D341Med (cell line): ENCODE measurements at places on chromosomes 4 and X.
A peak's percentile ranks its signal among the peaks of the same experiment; 100 is the strongest.

GRCh38 chr4:98433691-98434090 is 172.5 kb downstream of the RAP1GDS1 start:
- no peak for DNase-seq

DNA sequence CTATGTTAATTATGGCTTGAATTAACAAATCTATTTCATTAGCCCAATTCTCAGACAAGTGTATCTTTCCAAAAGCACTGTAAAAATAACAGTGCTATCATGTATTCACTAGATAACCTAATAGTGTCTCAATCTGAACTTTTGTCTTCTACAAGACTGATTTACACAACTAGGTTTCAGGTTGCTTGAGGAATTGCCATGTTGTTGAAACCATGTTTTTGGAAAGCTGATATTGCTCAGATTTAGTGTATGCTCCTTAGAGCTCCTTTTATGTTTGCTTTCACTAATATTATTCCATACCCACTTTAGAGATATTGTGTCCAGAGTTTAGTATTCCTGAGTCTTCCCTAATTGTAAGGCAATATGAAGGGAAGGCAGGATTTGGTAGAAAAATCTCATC is 70.6 kb downstream of the GPAT3 start:
- DNase-seq: no peak

GRCh38 chrX:96002431-96002830 is 682.2 kb upstream of the DIAPH2 start:
- DNase-seq: no peak

DNA sequence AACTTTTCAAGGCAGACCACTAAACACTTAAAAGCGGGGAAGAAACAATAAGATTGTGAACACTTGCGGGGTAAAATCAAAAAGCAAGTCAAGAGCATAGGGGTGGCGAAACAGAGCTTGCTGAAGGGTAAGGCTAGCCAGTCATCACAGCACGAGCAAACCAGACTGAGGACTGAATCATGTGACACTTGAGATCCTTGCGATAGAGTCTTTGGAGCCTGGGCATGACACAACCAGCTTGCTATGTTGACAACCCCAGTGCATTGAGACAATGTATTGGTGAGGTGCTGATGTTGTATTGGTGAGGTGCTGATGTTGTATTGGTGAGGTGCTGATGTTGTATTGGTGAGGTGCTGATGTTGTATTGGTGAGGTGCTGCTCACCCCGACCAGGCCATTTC is 72.3 kb downstream of the SLIT2 start:
- DNase-seq: no peak

DNA sequence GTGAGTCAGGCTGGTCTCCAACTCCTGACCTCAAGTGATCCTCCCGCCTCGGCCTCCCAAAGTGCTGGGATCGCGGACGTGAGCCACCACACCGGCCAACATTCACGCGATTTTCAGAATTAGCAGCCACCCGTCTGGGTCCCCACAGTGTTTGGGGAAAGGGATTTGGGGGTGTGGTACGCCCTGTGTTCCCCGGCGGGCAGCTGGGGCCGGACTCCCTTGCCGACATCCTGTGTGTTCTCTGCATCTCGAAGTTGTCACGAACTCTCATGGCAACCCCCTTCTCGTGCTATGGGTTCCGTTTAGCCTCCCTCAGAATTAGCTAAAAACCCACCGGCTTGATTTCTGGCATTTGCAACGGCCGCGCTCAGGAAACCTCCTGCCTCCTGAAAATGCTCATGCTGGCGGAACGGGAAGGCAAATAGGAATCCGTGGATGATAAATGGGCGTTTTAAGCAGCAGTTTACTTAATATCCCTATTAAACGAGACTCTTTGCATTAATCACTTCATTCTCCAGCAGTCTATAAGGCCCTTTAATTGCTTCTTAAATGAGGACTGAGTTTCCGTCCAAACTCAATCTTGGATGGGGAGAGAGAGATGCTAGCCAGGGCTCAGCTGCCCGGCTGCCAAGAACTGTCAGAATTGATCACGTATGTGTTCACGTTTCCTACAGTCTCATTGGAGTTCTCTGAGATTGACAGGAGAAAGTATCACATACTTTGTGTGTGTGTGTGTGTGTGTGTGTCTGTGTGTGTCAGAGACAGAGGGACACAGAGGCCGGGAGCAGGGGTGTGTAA is 78.9 kb upstream of the PPP2R3B start:
- DNase-seq: no peak

GRCh38 chr4:61489927-61490326 is 289.8 kb downstream of the ADGRL3 start:
- no peak for DNase-seq

- peak; percentile 28 for DNase-seq
Measured at GRCh38 chrX:17944833-17945497, 83.9 kb upstream of the RAI2 start.

- DNase-seq: no peak
Measured at GRCh38 chrX:110012818-110013485, 10.0 kb downstream of the TMEM164 start.

- DNase-seq: no peak
Measured at GRCh38 chr4:22339491-22339890, 176.4 kb downstream of the ADGRA3 start.

GRCh38 chr4:154164931-154165839 is 326.4 kb downstream of the DCHS2 start:
- no peak for DNase-seq

DNA sequence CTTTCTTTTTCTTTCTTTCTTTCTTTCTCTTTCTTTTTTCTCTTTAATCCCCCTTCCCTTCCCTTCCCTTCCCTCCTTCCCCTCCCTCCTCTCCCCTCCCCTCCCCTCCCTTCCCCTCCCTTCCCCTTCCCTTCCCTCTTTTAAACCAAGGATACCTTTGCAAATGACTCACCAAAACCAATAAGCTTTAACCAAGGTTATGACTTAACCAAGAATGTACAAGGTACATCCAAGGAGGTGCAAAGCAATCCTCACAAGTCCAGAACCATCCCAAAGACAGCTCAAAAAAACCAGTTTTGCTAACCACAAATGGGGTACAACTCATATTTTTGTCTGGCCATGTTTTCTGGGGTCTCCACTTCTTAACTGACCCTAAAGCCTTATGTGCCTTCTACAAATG is 174.7 kb upstream of the PPP1R2C start:
- DNase-seq: no peak

DNA sequence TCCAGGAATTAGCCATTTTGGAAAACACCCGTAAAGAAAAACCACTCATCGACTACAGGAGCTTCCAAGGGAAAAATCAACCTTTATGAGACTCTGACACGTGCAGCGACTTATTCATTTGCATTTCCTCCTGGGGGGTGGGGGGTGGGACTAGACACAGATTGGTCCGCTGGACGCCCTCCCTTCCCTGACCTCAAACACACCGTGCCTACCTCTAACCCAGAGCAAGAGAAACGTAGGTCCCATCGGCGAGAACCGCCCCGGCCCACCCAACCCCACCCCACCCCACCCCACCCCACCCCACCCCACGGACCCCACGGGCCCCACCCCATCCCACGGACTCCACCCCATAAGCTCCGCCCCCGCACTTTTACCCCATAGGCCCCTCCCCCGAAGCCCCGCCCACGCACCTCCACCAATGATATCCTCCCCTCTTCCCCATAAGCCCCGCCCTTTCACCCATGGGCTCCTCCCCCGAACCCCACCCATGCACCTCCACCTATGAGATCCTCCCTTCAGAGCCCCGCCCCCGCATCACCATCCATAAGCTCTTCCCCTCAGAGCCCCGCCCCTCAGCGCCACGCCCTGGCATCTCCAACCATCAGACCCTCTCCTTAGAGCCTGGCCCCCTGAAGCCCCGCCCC is 1.1 kb downstream of the GTPBP6 start:
- DNase-seq: no peak

DNA sequence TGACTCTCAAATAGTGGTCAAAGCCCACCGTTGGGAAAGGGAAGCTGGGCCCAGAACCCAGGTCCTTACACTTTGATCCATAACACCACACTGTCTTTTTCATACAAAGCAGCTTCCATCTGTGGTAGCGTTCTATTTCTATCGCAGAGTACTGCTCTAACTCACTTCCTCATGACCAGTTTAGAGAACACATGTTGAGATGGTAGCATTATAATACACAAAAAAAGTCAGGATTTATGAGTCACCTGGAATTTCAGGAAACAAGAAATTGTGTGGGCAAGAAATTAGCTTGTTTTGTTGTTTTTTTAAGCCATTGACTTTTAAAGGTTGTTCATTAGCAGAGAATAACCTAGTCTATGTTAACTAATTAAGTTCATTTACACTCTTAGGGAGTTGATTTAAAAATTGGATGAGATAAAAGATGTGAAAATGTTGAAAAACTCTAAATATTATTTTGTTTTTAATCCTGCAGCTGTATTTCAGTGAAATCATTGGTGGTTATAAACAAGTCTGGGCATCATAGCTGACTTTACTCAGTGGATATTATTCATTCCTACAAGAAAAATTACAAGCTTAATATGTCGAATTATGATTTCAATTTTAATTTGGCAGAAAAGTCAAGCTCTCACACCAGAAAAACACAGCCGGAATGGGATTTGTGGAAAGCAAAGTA is 1011.1 kb upstream of the HS3ST1 start:
- no peak for DNase-seq

DNA sequence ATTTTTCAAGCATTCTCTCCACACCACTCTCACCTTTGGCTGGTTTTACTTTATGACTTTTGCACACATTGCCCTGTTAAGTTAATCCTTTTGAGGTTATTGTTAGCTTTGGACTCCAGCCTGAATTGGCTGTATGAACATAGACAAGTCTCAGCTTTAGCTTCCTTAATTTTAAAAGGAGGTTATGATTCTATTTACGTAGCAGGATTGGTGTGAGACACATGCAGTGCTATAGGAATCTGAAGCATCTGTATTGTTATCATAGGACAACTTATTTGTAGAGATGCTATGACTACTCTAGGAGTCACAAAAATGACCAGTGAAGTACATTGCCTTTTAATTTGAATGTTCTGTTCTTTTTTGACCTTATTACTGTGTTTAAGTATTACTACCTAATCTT is 15.7 kb downstream of the PGAM4 start:
- no peak for DNase-seq

GRCh38 chr4:52585379-52585778 is 73.7 kb downstream of the USP46 start:
- no peak for DNase-seq
